Upper lobe of right lung (tissue), 1 donor: ENCODE measurements at places on chromosomes 6 and 20. TPM values are rescaled to one million over a fixed set of nuclear protein-coding genes. Genes with fewer than 3 reads are reported as not detected.

The CLDN20 gene
- total RNA-seq = not detected

DNA sequence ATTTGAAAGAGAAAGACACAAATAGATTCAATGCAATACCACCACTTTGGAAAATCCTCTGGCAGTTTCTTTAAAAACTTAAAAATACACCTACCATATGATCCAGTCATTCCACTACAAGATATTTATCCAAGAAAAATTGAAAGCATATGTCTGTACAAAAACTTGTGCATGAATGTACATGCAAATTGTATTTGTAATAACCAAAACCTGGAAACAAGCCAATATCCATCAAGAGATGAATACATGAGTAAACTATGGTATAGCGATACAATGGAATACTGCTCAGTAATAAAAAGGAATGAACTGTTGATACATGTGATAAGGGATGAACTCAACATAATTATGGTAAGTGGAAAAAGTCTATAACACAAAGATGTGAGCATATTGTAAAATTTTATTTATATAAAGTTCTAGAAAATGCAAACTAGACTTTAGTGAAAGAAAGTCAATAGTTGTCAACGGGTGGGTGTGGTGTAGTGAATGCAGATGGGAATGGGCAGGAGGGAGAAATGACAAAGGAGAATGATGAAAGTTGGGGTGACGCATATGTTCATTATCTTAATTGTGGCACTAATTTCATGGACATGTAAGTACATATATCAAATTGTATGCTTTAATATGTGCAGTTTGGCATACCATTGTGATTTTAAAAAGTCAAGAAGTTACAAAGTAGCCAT lies 347.5 kb downstream of the SAMD5 start:
- DNase-seq = no peak
- no peaks in the 10 kb centered on the region for H3K4me1 ChIP-seq
- H3K27ac ChIP-seq = no peak overlapping the region

GRCh38 chr20:52993076-52993475 lies 20.9 kb downstream of the TSHZ2 start:
- no peaks in the 10 kb centered on the region for H3K27me3 ChIP-seq
- no peak for DNase-seq
- H3K36me3 ChIP-seq = no peaks in the 10 kb centered on the region
- H3K4me3 ChIP-seq = no peak overlapping the region
- H3K27ac ChIP-seq = no peak overlapping the region
- no peaks in the 10 kb centered on the region for H3K4me1 ChIP-seq

The MYMX gene
- 0.52 TPM for total RNA-seq

DNA sequence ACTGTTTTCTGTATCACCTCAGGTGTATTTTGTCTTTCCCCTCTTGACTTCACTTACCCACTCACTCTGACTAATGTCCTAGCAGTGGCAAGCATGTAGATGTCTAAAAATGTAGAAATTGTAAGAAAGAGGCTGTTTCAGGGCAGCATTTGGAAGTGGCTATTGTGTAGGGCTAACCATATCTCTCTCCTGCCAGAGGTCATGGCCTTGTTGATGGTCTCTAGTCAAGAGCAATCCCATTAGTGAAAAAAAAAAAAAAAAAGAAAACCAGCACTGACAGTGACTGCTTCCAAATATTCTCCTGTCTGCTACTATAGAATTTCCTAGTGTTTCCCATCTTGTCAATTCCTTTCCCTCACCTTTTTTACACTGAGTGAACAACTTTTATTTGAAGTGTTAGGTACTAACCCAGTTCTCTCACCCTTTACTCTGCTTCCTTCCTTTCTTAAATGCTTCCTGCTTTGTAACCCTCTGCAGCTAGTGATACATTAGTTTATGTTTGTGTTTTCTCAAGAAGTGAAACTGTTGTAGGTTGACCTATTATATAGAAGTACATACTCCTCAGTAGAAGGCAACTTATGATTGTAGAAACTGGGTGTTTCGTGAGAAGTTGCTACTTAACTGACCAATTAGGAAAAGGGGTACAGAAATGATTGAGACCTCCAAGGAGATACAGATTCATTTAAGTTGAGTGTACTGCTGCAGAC lies 174.1 kb upstream of the PTPRK start:
- H3K4me1 ChIP-seq = no peaks in the 10 kb centered on the region
- no peaks in the 10 kb centered on the region for H3K27me3 ChIP-seq
- H3K27ac ChIP-seq = no peak overlapping the region
- DNase-seq = no peak
- H3K36me3 ChIP-seq = no peaks in the 10 kb centered on the region

DNA sequence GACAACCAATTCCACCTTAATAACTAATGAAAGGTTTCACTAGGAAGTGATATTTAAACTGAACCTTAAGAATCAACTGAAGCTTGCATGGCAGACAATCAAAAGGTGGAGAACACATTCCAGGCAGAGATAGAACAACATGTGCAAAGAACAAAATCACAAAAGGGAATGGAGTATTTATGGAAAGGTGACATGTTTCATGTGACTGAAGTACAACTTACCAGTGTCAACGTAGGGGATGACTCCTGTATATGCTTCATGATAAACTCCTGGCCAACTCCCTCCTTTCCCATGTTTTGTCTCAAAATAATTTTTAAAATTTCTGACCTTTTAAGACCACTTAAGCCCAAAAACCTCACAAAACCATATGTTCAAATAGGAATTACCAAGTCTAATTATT lies 6.6 kb downstream of the PLN start:
- H3K36me3 ChIP-seq = no peaks in the 10 kb centered on the region
- DNase-seq = no peak
- H3K27me3 ChIP-seq = no peaks in the 10 kb centered on the region
- no peak overlapping the region for H3K4me3 ChIP-seq
- no peaks in the 10 kb centered on the region for H3K4me1 ChIP-seq
- H3K27ac ChIP-seq = no peak overlapping the region

The WFDC12 gene
- total RNA-seq = 1.8 TPM

DNA sequence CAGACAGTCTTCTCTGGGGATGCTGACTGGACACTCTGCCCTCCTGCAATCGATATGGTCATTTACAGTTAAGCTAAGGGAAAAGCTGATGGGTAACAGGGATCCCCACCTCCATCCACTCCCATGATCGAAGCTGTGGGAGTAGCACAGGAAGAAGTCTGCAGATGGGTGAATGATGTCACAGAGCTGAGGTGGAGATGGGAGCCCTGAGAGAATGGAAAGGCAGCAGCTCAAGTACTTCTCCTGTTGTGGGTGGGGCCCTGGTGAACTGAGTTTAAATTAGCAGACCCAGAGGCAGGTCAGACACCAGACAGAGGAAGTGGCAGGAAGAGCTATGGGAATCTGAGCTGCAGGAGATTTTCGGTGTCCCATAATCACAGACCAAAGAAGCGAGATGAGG lies 29.0 kb downstream of the HDGFL1 start:
- H3K36me3 ChIP-seq = no peaks in the 10 kb centered on the region
- H3K4me3 ChIP-seq = no peak overlapping the region
- H3K4me1 ChIP-seq = no peaks in the 10 kb centered on the region
- no peak for DNase-seq
- H3K27me3 ChIP-seq = no peaks in the 10 kb centered on the region
- H3K27ac ChIP-seq = no peak overlapping the region

DNA sequence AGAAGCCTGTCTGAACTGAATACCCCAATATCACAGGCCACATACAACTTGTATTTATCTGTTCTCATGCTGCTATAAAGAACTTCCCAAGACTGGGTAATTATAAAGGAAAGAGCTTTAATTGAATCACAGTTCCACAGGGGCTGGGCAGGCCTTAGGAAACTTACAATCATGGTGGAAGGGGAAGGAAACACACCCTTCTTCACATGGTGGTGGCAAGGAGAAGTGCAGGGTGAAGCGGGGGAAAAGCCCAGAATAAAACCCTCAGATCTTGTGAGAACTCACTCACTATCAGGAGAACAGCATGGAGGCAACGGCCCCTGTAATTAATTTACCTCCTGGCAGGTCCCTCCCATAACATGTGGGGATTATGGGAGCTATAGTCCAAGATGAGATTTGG lies 50.3 kb upstream of the FNDC1 start:
- no peaks in the 10 kb centered on the region for H3K27me3 ChIP-seq
- DNase-seq = no peak
- no peak overlapping the region for H3K4me3 ChIP-seq
